Right ventricle myocardium inferior (tissue), 1 donor: ENCODE measurements at places on chromosomes 7 and 10. TPM values are rescaled to one million over a fixed set of nuclear protein-coding genes. Genes with fewer than 3 reads are reported as not detected.

Gene HOXA7
- total RNA-seq: not detected

Gene FGFBP3
- 0.32 TPM for total RNA-seq

Gene MOGAT3
- total RNA-seq: not detected

Gene ELMO1
- total RNA-seq: 13.8 TPM

Gene CDNF
- 1.9 TPM for total RNA-seq

Gene NME8
- not detected for total RNA-seq

Gene CUZD1
- not detected for total RNA-seq

Gene MUC12
- not detected for total RNA-seq

Gene C10orf67
- 0.51 TPM for total RNA-seq

Gene ZSCAN25
- total RNA-seq: 8.1 TPM

Gene COX19
- total RNA-seq: 8.2 TPM

Gene LBX1
- total RNA-seq: not detected

Gene FGFR2
- total RNA-seq: 0.70 TPM

Gene CCT6A
- 67.9 TPM for total RNA-seq

Gene CHST3
- total RNA-seq: 18.1 TPM
